ENCODE measurements at places on chromosomes 11 and 22.
A peak's percentile ranks its signal among the peaks of the same experiment; 100 is the strongest.

GRCh38 chr11:76695133-76695532 lies 24.6 kb upstream of the LRRC32 start:
- DNase-seq: no peak

GRCh38 chr22:21972293-21972779 lies 10.3 kb downstream of the TOP3B start:
- peak; percentile 35 for DNase-seq

DNA sequence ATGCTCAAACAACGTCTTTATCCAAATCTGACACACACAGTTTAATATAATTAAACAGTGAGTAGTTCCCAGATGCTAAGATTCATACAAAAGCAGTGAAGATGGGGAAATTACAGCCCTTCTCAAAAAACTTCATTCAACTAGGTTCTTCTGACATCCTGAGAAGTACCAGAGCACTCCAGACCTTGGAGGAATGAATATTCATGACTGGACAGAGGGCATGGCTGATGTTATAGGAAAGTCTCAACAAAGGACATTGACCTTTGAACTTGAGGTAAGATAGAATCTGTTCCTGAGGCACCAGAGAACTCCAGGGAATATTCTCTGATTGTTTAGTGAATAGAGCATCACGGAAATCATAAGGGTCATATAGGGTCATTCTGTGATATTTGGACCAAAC lies 106.4 kb upstream of the SLC5A12 start:
- no peak for DNase-seq

- DNase-seq: peak; percentile 56
Observed at GRCh38 chr11:2420502-2421225, 20.1 kb downstream of the TSSC4 start.

GRCh38 chr11:65506772-65507505 lies 8.1 kb downstream of the MALAT1 start:
- peak; percentile 97 for DNase-seq

DNA sequence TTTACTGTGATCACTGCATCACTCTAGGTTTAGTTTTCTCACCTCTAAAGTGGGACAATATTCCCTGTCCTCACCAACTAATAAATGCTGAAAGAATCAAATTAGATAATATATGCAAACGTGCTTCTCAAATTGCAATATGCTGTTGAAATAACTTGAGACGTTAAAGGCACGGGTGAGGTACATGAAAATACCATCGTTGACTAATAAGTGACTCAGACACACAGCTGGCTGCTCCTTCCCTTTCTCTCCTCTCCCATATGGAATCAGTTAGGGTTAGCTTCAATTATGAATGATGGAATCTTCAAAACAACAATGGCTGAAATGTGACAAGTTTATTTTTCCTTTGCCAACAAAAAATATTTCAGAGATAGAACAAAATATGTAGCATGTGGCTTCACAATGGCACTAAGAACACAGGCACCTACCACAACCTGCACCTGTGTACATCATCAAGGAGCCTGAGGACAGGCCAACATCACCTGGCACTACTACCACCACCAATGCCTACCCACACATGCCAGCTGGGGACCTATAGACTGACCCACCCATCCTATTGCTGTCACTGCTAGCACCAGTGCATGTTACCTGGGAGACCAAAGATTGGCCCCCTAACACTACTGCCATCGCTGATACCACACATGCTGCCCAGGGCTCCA lies 13.7 kb downstream of the GDPD4 start:
- peak; percentile 97 for DNase-seq

DNA sequence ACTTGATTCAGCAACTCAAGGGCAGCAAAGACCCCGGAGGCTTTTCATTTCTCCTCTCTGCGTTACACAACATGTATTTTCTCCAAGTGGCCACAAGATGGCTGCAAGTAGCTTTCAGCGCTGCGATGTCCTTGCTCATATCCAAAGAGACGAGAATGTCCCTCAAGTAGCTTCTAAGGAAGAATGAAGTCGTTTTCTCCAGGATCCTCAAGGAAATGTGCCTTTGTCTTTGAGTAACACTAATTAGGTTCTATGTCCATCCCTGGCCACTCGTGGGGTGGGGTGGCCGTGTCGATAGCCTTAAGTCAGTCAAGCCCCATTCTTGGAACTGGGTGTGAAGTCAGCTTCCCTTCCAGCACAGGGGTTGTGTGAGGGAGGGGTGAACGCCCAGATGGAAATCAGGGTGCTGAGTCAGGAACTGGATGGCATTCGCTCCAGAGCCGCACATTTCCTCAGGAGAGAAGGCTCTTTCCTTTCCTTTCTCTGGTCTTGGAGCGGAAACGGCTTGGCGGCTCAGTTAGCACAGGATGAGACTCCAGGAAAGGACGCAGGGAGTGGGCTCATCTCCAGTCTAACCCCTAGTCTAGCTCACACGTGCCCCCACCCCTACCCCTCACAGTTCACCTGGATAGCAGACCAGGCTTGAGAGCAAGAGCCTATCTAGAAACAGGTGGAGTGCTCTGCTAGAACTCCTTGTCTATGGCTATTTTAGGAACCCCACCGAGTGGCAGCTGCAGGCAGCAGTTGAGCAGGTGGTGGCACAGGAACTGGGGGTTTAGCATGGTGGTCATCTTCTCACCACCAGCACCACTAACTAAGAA lies 44.3 kb downstream of the NNMT start:
- peak; percentile 86 for DNase-seq

GRCh38 chr11:45043755-45044475 lies 93.2 kb upstream of the TP53I11 start:
- DNase-seq: no peak

DNA sequence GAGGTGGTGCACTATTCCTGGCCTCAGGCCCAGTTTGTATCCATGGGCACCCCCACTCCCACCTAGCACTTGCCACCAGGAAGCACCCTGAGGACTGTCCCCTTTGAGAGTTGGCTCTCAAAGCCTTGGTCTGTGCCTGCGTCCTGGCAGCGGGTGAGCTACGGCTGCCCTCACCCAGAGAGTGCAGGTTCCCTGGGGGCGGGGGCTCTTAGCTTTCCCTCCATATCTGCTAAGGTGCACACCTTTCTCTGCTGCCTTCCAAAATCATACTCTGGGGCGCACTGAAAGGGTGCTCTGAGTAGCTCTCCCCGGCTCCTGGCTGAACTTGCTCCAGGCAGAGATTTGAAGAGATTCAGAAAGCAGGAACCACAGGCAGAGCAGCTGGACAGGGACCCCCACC lies 7.1 kb downstream of the KCNQ1 start:
- DNase-seq: no peak

GRCh38 chr11:120004723-120005122 lies 133.2 kb downstream of the TRIM29 start:
- DNase-seq: no peak

- DNase-seq: no peak
Observed at GRCh38 chr22:47086596-47087248, 324.3 kb downstream of the TBC1D22A start.

- peak; percentile 75 for DNase-seq
Observed at GRCh38 chr11:102940714-102941588, 14.6 kb downstream of the MMP13 start.

DNA sequence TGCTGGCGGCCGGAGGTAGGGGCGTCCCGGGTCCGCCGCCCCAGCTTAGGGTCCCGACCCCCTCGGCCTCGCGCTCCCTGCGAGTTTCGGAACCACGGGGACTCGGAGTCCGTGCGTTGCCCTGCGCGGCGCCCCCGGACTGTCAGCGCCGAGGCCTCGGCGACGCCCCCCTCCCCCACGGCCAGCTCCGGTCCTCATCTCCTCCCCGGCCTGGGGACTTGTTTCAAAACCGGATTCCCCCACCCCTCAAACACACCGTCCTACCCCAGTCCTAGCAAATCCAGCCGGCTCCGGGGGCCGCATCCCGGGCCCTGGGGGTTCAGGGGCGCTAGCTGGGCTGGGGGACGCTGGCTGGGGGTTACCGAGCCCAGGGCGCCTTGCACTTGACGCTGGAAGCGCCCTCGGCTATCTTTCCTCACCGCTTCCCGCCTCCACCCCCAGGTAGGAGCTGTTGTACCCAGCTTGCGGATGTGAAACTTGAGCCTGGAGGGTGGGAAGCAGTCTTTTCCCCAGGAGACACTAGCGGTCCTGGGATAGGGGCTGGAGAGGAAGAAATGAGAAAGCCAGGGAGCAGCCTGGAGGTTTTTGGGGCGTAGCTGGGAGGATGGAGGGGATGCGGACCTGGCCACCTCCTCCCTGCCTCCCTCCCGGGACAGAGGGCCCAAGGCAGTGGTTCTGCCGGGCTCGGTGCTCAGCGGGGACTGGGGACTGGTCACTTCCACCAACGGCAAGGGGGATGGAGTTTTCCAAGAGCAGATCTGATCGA lies 550 bp downstream of the FBLN1 start:
- DNase-seq: no peak

GRCh38 chr11:76795290-76795935 lies 12.3 kb downstream of the TSKU start:
- DNase-seq: no peak

- peak; percentile 62 for DNase-seq
Observed at GRCh38 chr11:74279256-74279655, 32.2 kb downstream of the P4HA3 start.

DNA sequence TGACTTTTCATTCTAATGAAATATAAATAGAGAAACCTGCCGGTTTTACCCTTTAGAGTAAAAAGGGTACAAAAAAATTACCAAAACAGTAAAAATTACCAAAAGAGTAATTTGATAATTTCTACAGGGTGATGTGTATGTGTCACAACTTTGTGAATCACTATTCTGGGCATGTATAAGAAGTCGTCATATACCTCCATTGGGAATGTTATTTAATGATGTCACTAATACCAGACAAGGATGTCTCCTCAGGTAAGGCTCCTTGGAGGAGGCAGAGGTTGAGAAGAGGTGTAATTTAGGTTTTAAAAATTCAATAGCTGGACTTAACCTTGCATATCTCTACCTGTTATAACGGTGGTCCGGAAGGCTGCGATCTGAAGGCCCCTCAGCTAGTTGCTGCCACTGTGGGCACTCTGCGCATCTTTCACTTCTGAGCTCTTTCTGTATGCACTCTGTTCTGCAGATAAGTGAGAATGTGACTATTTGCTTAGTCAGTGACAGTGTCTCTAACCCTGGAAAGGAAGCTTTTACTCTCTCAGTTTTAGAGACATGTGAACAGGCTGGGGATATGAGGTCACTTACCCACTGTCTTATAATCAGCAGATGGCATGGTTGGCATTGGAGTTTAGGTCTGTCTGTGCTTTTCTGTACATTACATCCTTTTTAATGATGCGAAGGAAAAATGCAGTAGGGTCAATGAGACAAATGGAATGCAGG lies 987 bp upstream of the NCR3LG1 start:
- DNase-seq: peak; percentile 28

GRCh38 chr11:32210556-32210955 lies 119.7 kb downstream of the RCN1 start:
- DNase-seq: peak; percentile 72

- DNase-seq: no peak
Observed at GRCh38 chr11:105915021-105915420, 107.0 kb downstream of the MSANTD4 start.

- DNase-seq: peak; percentile 83
Observed at GRCh38 chr22:27476729-27477128, 324.8 kb downstream of the MN1 start.

DNA sequence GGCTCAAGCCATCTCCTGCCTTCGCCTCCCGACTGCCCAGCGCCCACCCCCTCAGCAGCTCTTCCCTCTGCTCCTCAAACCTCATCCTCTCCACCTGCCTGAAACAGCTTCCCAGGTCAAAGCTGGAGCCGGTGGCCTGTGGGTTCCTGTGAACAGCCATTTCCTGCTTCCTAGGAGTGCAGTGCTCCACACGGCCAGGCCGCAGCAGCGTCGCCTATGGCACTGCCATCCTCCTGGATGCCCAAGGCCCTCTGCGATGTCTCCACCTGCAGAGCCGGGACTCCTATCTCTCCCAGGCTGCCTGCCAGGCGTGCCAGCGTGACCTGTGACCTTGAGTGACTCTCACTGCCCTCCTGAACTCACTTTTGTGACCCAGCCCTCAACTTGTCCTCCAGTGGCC lies 24.6 kb downstream of the PPM1F start:
- no peak for DNase-seq

All from fibroblast of mammary gland (primary cell).